Stimulated activated CD4-positive, alpha-beta T cell treated with anti-CD3 and anti-CD28 coated beads, Interleukin-15, amount 100 ng/mL, for 48 hours (primary cell): ENCODE measurements at places on chromosomes 16 and 17.

- no peak for DNase-seq
Observed at GRCh38 chr16:81066681-81067080, 10.4 kb downstream of the C16orf46 start.

GRCh38 chr16:2056681-2057407 lies 9.1 kb downstream of the TSC2 start:
- DNase-seq = no peak

- no peak for DNase-seq
Observed at GRCh38 chr17:62794666-62794971, 13.5 kb downstream of the MARCHF10 start.

- DNase-seq = no peak
Observed at GRCh38 chr17:78709751-78710181, 72.3 kb downstream of the CYTH1 start.

- no peak for DNase-seq
Observed at GRCh38 chr17:42682722-42683403, 532 bp downstream of the CNTNAP1 start.

DNA sequence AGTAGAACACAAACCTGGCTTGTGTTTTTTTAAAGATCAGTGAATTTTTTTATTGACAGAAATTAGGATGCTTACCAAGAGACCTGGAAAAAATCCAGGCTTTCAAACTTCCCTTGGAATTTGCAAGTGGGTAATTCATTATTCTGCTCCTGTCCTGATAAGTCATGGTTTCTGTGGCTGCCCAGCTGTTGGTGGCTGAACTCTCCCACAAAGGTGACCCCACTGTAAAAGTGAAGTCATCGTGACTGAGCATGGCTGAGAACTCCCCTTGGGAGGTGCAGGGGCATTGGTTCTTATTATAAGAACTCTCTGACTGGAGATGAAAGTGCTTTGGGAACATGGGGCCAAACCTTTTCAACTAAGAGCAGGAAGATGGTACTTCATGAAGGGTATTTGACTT lies 46.6 kb upstream of the TANC2 start:
- DNase-seq = no peak

- peak; percentile 47 for DNase-seq
Observed at GRCh38 chr17:77609553-77610517, 348.7 kb upstream of the TNRC6C start.

DNA sequence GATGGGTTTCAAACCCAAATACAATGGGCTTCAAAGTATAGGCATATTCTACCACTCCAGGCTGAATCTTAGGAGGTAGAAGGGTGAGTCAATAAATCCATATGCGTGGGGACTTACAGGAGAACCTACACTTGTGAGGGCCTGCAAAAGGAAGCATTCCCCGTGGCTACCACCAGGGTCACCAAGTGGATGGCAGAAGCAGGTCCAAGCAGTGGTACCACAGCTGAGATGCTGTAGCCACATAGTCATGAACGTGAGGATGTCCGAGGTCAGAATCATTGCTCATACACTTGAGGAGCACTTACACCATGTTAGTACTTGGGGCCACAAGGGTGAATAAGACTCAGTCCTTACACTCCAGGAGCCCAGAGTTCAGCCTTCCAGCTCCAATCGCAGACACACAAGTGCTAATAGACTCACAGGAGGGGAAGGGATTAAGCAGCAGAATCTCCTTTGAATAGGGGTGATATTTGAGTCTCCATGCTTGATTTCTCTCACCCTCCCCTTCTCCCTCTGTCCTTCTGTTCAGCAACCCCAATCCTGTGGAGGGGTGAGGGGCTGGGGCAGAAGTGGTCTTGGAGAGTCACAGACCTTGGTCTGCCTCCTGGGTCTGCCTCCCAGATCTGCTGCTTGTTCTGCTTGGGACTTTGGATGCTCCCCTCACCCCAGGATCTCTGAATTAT lies 42.5 kb upstream of the ASIC2 start:
- DNase-seq = no peak

GRCh38 chr16:29815032-29815721 lies 775 bp upstream of the PAGR1 start:
- no peak for DNase-seq

DNA sequence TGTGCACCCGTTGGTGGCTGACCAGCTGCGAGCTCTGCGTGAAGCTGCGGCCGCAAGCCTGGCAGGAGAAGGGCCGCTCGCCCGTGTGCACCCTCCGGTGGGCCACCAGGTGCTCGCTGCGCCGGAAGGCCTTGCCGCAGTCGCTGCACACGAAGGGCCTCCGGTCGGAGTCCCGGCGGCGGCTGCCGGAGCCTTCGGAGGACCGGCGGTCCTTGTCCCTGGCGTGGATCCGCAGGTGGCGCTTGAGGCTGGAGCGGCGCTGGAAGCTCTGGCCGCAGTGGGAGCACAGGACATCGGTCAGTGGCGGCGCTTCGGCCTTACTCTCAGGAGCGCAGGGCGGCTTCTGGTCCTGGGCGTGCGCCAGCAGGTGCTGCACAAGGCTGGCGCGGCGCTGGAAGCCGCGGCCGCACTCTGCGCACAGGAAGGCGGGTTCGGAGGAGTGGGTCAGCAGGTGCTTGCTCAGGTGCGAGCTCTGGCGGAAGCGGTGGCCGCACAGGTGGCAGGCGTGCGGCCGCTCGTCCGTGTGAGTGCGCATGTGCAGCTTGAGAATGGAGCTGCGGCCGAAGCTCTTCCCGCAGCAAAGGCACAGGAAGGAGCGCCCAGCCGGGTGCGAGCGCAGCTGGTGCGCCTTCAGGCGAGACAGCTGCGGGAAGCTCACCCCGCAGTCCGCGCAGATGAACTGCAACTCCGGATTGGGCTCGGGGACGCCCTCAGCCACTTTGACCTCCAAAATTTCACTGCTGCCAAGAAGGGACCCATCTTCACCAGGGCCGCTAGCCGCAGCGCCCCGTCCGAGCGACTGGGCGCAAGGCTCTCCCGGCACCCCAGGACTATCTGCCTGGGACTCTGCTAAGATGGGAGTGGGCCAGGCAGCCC lies 9.1 kb downstream of the ZSCAN10 start:
- no peak for DNase-seq

- no peak for DNase-seq
Observed at GRCh38 chr16:5028950-5029475, 4.7 kb downstream of the NAGPA start.

GRCh38 chr17:18025241-18025944 lies 13.6 kb downstream of the ATPAF2 start:
- DNase-seq = peak; percentile 17

DNA sequence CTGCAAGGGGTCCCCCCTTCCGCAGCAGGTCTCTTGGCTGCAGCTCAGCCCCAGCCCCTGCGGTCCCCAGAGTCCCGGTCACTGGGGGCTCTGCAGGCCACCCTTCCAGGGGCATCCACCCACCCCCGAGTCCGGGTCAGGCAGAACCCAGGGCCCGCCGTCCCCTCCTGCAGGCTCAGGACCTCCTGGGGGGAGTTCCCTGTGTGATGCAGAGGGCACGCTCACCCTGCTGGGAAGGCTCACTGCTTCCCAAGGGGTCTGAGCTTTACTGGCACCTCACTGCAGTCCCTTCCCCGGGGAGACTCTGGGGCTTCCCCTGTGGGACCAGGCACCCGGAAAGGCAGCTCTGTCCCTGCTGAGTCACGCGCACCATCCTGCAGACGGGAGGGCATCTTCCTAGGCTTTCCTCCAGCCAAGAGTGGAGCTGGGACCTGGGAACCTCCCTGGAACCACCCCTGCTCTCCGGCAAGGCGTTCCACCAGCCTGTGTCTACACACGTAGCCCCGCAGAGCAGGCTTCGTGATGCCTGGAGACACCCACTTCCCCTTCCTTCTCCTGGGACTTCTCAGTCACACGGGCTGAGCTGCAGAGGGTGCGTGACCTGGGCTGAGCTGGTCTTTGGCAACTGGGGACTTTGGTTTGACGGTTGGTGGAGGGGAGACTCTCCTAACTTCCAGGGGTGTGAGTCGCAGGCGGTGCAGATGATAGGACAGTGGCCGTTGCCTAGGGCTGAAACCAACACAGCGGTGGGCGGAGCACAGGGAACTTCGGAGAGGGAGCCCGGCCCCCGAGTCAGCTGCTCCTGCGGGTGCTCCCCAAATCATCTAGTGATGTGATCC lies 23.4 kb downstream of the SLC25A10 start:
- no peak for DNase-seq

- no peak for DNase-seq
Observed at GRCh38 chr16:87141402-87141801, 175.8 kb downstream of the C16orf95 start.

GRCh38 chr17:74024871-74025531 lies 178.5 kb upstream of the RPL38 start:
- DNase-seq = no peak

DNA sequence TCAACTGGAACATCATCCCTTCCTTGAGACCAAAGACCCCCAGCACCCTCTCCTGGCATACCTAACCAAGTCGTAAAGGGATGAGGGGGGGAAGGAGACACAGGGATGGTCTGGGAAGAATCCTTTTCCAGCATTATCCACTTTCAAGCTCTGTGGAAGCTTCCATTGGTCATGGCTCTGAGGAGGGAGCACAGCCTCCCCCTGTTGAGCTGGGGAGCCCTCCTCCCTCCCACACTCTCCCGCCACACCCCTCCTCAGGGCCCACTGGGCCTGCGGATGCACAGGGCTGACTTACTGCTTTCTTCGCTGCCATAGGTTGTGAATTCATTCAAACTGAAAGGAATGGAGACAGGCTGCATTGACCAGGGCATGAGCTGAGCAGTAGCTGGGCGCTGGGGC lies 12.4 kb downstream of the CSF3 start:
- no peak for DNase-seq

GRCh38 chr17:72774236-72774635 lies 318.3 kb downstream of the SLC39A11 start:
- no peak for DNase-seq

GRCh38 chr16:58789351-58789750 lies 55.2 kb upstream of the GOT2 start:
- no peak for DNase-seq

GRCh38 chr17:7915179-7915610 lies 894 bp downstream of the RNF227 start:
- no peak for DNase-seq

DNA sequence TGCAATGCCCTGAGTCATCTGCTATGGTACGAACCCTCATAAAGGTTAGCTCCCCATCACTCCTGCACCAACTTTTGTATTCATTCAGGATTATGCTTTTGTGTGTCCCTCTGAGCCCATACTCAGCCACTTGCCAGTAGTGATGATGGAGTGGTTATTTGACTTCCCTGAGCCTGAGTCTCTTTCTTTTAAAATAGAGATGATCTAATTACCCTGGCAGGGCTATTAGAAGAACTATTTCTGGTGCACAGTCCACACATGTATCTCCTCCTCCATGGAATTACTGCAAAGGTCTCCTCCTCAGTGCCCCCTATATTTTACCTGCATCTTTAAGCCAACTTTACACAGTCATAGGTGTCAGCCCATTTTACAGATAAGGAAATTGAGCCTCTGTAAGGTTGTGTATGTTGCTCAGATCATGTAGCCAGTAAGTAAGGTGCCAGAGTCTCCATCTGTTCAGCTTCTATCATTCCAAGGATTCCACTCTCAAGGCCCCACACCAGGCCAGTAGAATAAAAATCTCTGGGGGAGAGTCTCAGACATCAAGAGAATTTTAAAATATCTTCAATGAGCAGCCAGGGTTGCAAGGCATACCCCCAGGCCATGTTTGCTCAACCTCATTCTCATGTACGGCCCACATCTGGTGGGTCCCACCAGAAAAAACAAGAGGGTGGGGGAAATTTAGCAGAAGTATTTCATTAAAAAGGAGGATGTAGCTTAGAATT lies 333.7 kb upstream of the HSBP1 start:
- no peak for DNase-seq

DNA sequence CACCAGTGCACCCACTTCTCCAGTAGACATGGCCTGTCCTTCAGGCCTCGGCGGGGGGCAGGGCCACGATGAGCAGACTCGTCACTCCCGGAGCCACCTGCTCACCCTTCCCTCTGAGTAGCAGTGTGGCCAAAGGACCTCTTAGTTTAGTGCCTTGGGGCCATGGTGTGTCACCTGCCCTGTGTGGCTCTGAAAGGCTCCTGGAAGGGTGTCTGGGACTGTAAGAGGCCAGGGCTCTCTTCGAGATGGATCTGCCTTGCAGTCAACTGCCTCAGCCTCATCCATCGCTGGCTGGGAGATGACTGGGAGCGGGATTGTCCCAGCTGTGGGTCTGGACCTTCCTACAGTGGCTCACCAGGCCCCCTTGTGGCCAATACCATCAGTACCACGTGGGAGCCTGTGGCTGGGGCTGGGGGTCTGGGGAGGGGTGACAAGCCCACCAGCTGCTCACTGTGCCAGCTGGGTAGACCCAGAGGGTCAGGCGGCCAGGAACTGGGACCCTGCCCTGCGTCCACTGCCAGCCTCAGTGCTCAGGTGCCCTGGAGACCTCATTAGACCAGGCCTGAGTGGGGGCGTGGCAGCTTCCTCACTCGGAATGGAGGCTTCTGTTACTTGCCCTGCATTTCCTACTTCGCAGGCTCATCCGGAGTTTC lies 133.4 kb downstream of the OR1D5 start:
- no peak for DNase-seq

- DNase-seq = no peak
Observed at GRCh38 chr17:8846768-8847211, 20.7 kb downstream of the PIK3R6 start.

GRCh38 chr16:49466881-49467280 lies 93.3 kb downstream of the C16orf78 start:
- no peak for DNase-seq

DNA sequence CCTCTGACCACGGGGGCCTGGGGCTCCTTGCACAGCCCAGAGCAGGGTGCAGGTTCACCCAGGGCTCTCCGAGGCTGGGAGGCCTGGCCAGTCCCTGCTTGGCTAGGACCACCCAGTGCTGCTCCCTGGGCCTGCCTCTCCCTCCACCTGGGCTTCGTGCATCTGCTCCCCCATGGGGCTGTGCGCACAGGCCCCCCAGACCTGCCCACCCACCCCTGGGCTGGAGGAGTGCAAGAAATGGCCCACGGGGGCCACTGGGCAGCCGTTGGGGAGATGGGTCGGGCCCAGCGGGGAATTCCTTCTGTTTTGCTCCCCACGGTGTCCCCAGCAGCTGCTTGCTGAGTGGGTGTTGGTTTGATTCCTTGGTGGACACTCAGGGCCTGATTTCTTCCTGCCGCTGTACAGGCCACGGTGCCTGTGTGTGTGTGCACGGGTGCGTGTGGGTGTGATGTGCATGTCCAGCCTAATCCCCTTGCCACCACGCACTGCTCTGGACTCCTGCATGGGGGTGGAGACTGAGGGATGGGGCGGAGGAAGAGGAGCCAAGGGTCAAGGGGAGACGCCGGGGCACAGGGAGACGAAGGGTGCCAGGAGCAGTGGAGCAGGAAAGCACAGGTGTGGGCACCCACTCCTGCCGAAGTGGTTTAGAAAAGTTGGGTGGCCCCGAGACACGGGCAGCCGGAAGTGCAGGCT lies 8.5 kb downstream of the PRSS27 start:
- DNase-seq = no peak

DNA sequence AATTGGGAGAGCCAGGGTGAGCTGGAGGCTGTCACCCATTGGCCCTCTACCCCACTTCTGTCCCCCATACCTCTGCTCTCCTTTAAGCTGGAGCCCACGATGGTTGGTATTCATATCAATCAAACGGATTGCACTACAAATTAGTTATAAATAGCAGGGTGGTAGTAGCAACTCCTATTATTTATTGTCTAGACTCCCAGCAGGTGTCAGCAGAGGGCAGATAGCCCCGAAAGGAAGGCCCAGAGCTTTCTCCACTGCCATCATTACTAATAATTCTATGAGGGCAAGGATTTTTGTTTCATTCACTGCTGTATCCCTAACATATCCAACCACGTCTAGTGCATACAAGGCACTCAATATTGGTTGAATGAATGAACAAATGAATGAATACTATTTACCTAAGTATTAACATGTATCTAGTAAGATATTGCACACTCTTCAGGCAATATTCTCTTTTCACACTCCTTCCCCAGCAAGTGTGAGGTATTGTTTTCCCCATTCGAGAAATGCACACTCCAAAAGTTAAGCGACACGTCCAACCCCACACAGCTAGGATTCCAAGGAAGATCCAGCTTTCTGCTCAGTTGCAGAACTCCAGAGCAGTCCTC lies 6.3 kb downstream of the C17orf50 start:
- no peak for DNase-seq
